ENCODE measurements at places on chromosomes 13 and 19.

DNA sequence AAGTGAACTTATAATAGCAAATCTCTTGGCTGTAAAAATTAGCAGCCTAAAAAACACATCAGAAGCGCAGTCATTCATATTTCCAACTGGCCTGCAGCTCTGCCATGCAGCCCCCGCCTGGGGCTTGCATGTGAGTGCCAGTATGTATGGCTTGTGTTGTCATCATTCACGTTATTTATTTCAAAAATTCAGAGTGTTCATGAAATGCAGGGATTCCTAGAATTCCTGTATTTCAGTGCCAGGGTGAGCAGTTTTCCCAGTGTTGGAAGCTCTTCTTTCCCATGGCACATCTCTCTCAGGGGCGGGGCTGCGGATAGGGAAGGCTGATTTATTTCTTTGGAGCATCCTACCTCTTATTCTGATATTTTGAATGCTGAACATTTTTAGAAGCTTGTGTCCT, 234.6 kb downstream of the FGF9 start:
- DNase-seq = no peak

DNA sequence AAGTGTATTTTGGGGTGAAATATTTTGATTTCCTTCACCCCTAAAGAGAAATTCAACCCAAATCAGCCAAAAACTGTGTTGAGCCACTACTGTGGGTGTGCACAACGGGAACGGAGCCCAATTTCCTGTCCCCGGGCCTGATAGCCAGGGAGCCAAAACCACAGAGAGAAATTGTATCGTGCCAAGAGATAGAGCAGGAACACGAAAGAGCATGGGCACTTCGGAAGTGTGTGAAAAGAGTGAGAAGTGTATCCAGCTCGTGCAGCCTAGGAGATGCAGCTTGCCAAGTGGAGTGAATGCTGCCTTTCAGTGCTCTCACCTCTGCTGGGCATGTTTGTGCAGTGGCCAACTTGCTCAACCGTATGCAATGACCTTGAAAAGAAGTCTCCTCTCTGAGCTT, 19.4 kb upstream of the PLEKHF1 start:
- no peak for DNase-seq

GRCh38 chr13:35957996-35958395, 173.2 kb downstream of the DCLK1 start:
- DNase-seq = no peak

DNA sequence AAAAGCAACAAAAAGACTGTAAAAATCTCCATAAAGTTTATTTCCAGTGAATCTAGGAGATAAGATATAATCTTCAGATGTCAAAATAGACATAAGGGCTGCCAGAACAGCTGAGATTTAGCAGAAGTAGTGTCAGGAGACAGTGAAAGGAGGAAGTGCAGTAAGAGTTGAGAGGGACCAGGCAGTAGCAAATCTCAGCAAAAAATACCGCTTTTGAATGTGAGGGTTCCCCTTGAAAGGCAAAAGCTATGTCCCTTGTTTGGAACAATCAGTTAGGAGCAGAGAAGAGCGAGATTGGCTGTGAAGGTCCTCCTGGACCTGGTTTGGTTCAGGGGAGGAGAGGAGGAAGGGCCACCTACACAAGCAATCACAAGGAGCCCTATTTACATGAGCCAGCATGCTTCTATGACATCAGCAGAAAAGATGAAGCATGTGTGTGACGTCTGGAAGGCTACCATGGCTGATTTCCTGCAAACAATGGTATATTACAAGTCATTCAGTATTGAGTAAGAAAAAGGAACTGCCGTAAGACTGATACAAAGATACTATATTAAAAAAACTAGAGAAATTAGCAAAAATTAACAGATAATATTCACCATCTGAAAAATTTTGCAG, 98.9 kb upstream of the SIAH3 start:
- DNase-seq = no peak

DNA sequence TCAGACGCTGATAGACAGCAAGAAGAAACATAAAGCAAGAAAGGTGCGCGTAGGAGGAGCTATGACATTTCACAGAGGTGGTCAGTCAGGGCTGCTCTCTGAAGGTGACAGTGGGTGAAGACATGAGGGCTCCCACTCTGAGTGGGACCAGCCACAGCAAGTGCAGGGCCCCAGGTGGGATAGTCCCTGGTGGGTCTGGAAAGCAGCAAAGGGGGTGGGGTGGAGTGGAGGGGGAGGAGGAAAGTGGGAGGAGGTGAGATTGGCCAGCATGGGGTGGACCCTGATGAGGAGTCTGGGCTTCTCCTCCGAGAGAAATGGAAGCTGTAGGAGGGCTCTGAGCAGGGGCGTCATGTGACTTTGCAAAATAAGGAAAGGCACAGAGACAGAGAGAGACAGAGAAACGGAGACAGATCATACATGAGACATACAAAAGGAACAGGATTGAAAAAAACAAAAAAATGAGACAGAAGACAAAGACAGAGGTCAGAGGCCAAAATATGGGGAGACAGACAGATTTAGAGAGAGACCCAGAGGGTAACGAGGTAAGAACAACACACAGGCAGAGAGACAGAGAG, 2.7 kb downstream of the MAP4K1 start:
- DNase-seq = no peak

DNA sequence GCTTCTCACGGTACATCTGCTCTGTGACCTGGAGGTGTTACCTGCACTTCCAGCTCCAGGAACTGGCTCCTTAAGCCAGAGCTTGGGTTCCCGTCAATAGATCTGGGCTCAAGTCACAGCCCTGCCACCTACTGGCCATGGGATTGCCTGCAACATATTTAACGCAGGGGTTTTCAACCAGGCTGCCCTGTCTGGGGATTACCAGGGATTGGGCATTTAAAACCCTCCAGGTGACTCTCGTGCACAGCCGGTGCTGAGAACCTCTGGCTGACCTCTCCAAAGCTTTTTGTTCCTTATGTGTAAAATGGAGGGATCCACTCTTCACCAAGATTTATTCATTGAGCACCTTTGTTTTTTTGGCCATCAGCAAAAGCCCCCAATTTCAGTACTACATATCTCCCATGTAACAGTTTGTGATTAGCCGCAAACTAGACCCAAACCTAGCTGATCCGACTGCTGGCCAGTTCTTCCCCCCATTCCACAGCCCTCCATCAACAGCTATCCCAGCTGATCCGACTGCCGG, 76.6 kb upstream of the STK24 start:
- peak; percentile 78 for DNase-seq

DNA sequence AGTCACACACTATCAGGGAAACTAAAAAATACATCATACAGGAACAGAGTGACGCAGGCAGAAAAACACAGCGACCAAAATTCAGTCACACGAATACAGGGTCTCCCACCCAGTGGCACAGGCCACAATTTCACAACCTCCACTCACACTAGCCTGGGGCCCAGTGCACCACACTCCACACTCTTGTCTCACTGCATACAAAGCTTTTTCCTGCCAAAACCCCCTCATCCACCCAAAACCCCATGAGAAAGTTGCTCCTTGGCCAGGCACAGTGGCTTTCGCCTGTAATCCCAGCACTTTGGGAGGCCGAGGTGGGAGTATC, 1.2 kb downstream of the S1PR5 start:
- DNase-seq = no peak

DNA sequence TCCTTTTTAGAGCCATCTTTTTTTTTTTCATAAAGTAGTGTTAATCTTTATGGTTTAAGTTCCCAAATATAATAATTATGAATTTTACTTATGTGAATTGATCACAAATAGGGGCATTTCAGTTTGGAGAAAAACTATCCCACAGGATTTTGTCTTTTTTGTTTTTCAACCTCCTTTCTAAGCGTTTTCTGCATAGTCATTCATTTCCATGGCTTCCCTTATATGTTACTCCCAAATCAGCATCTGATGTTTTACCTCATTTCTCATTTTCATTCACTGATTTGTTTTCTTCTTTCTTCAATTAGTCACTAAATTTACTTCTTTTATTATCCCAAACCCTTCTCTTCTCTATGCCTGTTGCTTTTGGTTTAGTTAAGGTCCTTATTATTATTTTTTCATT, 24.7 kb downstream of the PDS5B start:
- DNase-seq = no peak

DNA sequence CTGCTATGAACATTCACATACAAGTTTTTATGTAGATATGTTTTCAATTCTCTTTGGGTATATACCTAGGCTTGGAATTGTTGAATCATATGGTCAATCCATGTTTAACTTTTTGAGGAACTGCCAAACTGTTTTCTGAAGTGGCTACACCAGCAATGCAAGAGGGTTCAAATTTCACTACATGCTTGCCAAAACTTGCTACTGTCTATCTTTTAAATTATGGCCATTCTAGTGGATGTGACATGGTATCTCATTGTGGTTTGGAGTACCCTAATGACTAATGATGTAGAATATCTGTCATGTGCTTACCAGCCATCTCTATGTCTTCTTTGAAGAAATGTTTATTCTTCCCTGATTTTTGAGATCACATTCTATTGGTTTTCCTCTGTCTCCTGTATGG, 860.3 kb downstream of the DIAPH3 start:
- DNase-seq = no peak

DNA sequence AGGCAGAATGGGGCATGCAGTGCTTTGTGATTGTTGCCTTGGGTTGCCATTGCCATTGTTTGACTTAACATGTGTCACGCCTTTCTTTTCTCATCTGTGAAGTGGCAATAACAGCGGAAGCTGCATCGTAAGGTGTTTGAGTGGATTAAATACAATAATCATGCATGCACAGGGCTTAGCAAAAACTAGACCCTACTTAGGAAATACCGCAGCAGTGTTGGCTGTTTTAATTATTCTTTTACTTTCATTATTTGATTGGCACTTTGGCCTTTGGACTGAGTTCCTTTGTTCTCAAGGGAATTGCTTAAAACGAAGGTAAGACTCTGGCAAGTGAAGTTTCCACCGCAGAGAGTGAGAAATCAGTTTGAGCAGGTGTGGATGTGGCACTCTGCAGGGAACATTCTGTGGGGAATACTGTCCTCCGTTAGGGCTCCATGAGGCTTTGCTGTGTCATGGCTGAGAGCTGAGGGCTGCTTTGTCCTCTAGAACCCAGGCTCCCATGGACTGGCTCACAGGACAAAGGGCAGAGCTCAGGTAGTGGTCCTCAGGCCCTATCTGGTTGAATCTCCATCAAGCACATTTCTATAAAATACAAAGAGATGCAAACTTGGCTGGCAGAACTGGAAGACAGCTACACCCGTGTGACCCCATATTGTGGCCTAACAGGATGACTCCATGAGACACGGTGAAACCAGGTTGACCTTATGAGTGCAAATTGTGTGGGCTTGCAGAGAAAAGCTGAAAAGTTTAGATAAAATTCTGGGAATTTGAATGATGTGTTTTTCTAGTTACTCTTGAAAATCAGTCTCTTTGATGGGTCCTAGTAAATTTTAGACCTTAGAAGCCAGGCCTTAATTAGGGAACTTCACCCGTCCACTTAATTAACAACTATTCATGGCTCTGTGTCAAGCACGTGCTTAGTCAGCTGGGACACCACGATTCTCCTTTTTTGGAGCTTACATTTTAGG, 407.2 kb downstream of the KCNRG start:
- DNase-seq = no peak

DNA sequence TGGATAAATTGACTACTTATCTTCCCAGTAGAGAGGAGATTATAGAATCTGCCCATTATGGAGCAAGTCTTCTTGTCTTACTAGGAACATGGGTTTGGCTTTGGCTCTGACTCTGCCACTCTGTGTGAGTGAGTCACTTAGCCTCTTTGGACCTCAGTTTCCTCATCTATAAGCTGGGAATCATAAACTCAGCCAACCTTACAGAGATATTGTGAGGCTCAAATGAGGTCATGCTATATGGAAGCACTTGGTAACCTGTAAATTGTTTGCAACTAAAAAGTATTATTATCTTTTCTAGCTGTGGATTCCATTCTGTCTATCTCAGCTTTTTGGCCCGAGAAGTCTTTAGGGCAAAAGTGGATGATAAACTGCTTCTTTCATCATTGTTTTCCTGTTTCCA, 186.8 kb upstream of the TSC22D1 start:
- no peak for DNase-seq

GRCh38 chr19:1455002-1455335, 5.0 kb downstream of the APC2 start:
- no peak for DNase-seq

GRCh38 chr19:11390359-11390758, 6.2 kb upstream of the EPOR start:
- no peak for DNase-seq

DNA sequence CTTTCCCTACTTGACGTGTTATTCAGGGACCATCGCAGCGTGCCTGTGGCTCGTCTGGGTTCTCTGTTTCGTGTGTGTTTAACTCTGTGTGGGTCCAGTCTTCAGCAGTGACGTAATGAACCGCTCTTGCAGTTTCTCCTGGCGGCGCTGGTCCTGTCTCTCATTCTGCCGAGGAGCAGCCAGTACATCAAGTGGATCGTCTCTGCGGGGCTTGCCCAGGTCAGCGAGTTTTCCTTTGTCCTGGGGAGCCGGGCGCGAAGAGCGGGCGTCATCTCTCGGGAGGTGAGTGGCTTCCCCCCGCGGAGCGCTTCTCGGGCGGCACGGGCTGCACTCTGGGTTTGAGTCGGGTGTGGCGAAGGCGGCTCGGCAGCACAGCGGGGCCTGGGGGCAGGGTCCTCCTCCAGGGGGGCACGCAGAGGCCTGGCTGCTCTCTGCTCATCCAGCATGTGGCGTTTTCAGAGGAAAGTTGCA, 36.3 kb upstream of the TFDP1 start:
- no peak for DNase-seq

GRCh38 chr13:112198396-112199010, 131.6 kb downstream of the SOX1 start:
- DNase-seq = no peak

- DNase-seq = no peak
Observed at GRCh38 chr13:45303026-45303425, 38.0 kb downstream of the TPT1 start.

DNA sequence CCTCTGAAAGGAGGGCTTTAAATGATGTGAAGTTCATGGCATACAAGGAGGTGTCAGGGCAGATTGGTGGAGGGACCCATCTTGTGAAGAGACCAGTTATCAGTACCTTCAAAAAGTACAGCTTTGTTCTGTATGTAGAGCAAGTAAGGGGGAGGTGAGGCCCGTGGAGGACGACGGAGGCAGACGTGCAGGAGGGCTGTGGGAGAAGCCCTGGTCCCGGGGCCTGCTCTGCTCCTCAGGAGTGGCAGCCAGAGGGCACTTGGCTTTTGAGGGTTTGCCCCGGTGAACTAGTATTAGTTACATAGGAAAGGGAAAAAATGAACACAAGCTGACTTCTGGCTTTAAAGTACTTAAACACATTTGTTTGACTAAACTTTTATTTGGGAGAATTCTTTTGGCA, 42.1 kb downstream of the COG3 start:
- DNase-seq = no peak

- no peak for DNase-seq
Observed at GRCh38 chr19:45050036-45050435, 11.2 kb downstream of the CLASRP start.

DNA sequence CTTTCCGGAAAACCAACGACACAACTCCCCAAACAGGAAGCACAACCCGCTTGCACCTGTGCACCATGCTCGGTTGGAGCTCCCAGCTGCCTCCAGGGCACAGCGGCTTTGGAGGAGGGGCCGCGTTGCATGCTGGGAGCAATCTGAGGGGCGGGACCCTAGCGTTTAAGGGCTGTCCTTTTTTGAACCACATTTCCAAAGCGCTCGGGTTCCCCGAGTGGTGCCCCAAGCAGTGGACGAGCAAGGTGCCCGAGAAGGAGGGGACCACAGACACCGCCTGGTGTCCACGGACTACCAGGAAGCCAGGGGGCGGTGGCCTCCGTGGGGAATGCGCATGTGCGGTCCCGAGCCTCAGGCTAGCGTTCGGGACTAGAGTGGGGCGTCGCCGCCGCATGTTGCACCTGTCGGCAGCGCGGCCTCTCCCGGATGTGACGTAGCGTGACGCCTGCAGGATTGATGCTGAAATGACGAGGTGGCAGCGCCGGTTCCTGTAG, 11.9 kb upstream of the ZNF57 start:
- DNase-seq = peak; percentile 54

GRCh38 chr19:42122691-42123607, 9.3 kb downstream of the POU2F2 start:
- peak; percentile 80 for DNase-seq

All from activated naive CD4-positive, alpha-beta T cell treated with Interleukin-2 at 50 U/mL for 16 hours (primary cell).